Right hindlimb (tissue), 1 donor: ENCODE measurements at places on chromosomes 1 and 21.

GRCh38 chr1:41700581-41700980, 216.1 kb upstream of the EDN2 start:
- DNase-seq: no peak

GRCh38 chr1:199042193-199042592, 403.4 kb downstream of the PTPRC start:
- DNase-seq: no peak

- DNase-seq: no peak
Observed at GRCh38 chr1:207884266-207885029, 26.5 kb downstream of the CD34 start.

DNA sequence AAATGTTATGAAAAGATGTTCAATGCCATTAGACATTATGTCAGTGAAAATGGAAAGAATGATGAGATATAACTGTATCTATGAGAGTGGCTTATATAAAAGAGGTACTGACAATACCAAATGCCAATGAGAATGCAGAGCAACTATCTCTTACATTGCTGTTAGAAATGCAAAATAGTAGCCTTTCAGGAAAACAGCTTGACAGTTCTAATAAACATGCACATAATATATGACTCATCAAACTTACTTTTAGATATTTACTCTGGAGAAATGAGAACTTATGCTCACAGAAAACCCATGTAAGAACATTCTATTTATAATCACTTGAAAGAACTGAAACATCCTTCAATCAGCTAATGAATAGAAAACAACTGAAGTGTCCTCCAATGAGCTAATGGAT, 996.7 kb upstream of the ADGRL4 start:
- no peak for DNase-seq

GRCh38 chr1:31105646-31106045, 40.1 kb upstream of the PUM1 start:
- no peak for DNase-seq

DNA sequence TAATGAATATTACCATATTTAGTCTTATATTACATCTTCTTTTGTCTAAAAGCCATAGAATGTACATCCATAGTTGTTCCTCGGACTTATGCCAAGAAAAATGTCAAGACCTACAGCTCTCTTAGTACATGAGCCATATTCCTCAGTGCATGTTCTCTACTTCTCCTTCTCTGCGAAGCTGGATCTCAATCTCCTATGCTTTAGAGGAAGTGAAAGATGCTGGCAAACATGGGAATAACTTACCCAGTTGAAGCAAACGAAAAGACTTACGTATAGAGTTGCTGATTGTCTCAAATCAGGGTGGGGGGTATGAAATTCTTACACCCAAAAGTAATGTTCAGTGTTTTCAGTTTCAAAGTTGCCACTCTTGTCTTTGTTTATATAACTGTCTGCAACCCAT, 32.7 kb downstream of the OR13G1 start:
- DNase-seq: no peak

GRCh38 chr1:163250382-163250974, 47.8 kb upstream of the RGS5 start:
- no peak for DNase-seq

DNA sequence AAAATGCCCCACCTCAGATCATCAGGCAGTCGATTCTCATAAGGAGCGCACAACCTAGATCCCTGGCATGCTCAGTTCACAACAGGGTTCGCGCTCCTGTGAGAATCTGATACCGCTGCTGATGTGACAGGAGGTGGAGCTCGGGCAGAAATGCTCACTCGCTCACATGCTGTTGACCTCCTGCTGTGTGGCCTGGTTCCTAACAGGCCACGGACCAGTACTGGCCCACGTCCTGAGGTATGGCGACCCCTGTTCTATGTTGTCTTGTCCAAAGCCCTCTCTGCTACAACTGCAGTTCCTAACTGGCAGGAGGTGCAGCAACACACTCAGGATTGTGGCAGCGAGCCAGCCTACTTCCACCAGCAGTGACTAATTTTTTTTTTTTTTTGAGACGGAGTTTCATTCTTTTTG, 70.6 kb downstream of the CLSTN1 start:
- no peak for DNase-seq

DNA sequence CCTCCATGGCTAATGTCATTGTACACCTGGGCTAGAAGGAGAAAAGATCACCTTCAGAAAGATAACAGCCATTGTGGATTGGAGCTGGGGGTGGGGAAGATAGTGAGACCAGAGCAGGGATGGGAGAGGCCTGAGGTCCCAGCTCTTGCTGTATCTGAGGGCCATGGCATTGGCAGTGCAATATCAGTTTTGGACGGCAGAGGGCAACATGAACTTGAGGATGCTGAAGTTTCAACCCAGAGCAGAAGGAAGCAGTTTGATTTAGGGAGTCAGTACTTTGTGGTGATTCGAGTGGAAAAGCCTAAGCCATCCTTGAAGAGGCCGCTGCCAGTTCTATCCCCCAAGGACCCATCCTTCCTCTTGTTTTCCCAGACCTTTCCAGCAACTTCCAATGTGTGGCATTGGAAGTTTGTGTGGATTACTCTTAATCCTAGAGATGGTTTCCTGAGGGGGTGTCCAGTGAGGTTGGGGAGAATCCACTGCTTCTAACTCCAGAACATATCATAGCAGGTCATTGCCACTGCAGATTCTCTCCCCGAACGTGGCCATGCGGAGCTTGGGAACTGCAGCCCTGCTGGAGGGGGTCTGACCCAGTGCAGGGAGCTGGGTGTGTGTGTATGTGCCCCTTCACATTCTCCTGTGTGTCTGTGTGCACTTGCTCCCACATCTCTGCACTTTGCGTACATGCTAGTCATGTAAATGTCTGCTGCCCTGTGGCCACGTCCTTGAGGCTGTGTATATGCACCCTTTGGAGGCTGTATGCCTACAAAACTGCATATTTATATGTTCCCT, 24.1 kb downstream of the SLC26A9 start:
- peak; percentile 82 for DNase-seq

DNA sequence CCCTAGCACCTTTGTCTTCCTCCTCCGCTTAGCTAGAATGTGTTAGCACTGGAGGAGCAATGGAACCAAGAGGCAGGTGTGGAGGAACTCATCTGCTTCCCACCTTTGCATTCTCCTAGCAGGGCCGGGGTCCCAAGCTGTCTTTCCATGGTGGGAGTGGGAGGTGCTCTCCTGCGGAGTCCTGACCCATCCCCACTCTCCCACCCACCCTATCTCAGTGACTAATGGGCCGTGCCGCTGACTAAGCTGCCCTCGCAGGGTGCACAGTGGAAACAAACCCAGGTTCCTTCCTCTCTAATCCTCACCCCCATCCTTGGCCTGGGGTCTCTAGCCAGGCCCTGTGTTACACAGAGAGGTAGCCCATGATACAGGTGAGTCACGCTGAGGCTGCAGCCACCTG, 177.5 kb downstream of the HIVEP3 start:
- DNase-seq: no peak

- DNase-seq: no peak
Observed at GRCh38 chr1:81392526-81393226, 408.1 kb upstream of the ADGRL2 start.

GRCh38 chr1:102838016-102838415, 270.3 kb downstream of the COL11A1 start:
- DNase-seq: no peak

GRCh38 chr1:57376041-57376440, 47.8 kb downstream of the DAB1 start:
- no peak for DNase-seq

GRCh38 chr1:88678405-88678804, 5.7 kb upstream of the PKN2 start:
- no peak for DNase-seq

DNA sequence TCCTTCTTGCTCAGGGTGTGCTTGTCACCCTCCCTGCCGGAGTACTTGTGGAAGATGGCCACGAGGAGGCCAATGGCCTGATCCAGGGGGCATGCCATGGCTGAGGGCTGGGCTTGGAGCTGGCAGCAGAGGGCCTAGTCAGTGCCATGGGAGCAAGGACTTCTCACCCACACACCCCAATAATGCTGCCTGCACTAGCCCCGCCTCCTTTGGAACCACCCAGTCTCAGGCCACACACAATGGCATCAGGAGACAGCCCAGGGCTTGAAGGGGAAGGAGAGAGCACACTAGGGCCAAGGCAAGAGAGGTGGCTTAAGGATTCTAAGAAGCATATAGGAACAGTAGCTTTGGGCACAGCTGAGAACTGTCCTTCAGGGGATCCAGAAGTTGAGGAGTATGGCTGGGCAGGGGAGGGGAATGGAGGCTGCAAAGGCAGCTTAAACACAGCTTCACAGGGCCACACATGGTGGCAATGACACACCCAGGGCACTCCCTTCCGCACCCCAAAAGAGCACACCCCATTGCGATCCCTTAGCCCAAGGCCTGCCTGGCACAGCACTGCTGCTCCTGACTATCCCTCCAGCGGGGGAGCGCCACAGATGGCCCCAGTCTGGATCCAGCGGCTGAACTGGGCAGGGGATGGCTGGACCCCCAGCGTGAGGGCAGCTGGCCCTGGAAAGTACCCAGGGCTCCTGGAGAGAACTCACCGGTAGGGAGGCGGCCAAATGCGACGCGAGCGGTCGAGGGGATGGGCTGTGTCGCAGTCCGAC, at the start of gene S100A6:
S100A6 (minus strand) TSS at position 750 of the 770 bp plus-strand sequence; CDS start at position 98, 652 bp downstream.
- no peak for DNase-seq

- peak; percentile 64 for DNase-seq
Observed at GRCh38 chr1:109883248-109883955, 27.2 kb upstream of the CSF1 start.

DNA sequence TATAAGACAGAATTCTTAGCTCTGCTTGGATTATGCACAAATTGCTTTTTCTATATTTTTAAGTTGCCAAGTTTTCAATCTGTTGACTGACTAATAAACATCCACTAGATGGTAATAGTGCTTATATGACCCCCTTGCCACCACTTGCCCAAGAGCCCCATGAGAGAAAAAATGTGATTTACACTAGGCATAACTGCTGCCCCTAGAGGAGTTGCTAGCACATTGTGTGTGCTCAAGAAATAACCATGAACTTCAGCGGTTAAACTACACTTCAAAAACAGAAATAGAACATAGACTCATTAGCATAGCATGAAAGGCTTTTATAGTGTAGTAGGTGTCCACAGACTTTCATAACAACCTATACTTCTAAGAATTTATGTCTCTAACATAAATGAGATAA, 61.4 kb downstream of the BRINP3 start:
- no peak for DNase-seq

- no peak for DNase-seq
Observed at GRCh38 chr1:25502957-25503356, 40.4 kb upstream of the LDLRAP1 start.

DNA sequence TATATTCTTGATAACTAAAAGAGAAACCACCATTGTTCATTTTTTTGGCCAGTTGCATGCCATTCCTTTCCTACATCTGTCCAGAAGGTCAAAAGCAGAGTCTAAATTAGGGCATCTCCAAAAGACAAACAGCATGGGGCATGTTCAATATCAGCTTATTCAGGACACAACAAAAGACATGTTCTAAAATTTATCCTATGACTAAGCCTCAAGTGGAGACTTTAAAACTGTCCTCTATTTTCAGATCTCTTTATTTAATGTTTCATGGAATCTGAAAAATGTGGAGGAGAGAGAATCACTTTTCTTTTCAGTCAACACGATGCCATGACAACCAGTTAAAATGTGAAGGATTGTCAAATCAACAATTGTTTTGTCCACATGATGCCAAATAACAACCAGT, 303.4 kb upstream of the PRMT6 start:
- no peak for DNase-seq

DNA sequence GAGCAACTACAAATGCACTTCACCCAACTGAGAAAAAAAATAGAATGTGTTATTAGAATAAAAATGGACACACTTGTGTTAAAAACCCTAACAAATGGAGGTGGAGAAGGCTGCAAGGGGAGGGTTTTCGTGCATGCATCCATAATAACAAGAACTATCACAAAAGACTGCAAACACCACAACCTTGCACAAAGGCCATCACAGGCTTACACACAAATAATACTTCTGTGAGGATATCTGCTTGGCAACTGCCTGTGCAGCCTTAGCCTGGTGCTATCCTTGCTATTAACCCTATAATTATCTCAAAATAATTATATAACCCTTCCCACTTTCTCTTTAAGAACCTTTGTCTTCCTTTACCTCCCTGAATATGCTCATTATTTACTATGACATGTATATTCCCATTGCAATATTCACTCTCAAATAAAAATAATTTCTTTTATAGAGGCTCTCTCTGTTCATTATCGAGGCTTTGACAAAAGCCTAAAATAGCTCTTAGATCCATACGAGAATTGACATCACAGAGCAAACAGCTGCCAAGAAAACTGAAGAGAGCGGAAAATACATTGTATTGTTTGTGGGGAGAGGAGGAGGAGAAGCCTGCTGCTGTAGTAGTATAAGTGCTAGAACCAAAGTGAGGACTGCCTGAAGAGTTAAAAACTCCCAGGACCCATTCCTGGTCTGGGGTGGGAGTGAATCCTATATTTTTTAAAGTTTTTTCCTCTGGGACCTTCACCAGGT, 1768.7 kb downstream of the BRINP3 start:
- no peak for DNase-seq

GRCh38 chr1:90580176-90580575, 136.9 kb downstream of the BARHL2 start:
- DNase-seq: no peak

DNA sequence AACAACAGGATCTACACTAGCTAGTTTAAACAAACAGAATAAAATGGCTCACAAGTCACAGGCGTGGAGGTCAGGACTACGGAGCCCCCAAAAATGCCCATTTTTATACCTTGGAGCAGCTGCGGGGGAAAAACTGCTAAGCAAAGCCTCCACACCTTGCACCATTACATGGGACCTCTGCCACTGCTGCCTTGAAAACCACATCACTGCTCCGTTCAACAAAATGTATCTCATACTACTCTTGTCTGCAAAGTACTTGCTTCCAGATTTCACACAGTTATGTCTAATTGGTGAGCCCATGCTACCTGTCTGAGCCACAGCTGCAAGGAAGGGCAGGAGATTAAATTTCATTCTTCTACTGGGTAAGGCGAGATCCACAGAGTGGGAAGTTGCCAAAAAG, 24.4 kb downstream of the MRPL39 start:
- no peak for DNase-seq

DNA sequence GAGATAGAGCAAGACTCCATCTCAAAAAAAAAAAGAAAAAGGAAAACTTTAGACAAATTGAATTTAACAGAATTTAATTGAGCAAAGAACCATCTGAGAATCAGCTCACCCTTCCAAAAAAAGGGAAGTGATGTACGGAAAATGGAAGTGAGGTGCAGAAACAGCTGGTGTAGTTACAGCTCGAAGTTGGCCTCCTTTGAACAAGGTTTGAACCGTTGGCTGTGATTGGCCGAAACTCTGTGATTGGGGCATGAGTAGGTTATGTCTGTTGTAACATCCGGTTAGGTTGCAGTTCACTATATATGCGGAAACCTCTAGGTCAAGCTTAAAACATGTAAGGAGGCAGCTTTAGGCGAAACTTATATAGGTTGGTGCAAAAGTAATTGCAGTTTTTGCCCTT, 97.9 kb upstream of the KIF26B start:
- DNase-seq: no peak
